IMR-90 (cell line): ENCODE measurements at places on chromosomes 3 and 15. TPM values are rescaled to one million over a fixed set of nuclear protein-coding genes. Genes with fewer than 3 reads are reported as not detected.

DNA sequence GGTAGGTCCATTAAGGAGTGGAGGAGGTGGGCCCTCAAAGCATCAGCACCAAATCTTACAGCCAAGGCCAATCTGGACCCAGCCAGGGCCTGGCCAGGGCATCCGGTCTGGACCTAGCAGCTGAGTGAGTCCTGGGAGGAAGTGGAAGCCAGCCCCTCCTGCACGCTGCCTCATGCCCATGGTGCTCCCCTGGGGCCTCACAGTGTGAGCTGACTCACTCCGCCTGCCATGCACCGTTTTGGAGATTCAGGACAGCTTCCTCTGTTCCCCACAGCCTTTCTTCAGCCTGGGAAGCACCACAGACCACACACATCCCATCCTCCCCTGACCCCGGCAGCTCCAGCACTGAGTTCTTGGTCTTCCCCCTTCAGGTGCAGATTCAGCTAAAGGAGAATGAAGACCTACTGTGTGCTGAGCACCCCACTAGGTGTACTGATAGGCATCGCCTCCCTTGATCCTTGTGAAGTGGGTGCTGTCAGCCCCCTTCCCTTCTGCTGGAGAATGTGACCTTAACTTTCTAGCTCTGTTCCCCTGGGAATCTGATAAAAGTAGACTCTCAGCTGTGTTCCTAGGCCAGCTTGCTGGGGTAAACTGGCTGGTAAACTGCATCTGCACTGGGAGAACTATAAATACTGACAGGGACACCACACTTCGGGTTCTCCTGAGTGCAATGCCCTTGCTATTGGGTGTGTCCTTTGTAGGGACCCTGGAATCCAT lies 36.8 kb upstream of the SEC13 start:
- DNase-seq = peak; percentile 95

DNA sequence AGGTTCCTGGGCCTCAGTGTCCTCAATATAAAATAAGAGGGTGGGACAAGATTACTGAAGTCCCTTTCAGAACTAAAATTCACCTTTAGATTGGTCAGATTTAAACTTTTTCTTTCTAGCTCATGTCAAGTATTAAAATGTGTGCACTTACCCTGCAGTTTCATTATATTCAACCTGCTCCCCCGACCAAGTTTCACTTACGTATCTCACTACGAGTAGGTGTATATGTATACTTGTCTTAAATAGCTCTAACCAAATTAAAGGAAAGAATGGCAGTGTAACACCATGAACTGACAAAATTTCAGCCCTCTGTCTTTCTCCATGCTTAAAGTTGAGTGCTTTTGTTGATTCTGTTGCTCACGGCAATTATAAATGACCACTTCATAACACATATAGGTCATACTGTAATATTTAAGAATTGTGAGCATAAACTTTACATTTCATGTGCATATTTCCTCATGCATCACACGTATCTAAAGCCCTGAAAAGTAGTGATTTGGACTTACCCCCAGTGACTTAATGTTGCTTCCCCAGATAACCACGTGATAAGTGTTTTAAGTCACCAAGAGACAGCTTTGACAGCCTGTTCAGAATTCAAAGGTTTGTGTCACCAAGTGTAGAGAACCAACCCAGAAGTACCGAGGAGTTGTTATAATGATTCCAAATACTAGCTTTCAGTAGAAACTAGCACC lies 70.0 kb downstream of the PGPEP1L start:
- DNase-seq = no peak

DNA sequence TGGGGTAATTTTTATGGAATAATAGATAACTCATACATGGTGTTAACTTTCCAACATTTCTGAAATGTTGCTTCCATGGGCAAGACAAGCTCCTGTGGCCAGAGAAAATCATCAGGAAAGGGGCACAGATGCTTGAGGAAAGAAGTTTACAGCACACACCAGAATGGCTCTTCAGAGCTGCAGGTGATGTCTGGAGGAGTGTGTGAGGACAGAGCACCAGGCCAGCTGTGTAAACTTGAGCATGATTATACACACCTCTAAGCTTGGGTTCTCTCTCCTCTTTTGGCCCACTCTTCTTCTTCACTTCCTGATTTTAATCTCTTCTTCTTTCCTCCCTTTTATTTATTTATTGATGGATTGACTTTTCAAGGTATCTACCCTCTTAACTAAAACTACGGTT lies 676.0 kb downstream of the GRM7 start:
- no peak for DNase-seq

GRCh38 chr3:141876381-141876890 lies at the start of gene ATP1B3:
Gene ATP1B3 (plus strand): TSS chr3:141876643. CDS start chr3:141876802, 159 bp downstream.
- peak; percentile 78 for DNase-seq

DNA sequence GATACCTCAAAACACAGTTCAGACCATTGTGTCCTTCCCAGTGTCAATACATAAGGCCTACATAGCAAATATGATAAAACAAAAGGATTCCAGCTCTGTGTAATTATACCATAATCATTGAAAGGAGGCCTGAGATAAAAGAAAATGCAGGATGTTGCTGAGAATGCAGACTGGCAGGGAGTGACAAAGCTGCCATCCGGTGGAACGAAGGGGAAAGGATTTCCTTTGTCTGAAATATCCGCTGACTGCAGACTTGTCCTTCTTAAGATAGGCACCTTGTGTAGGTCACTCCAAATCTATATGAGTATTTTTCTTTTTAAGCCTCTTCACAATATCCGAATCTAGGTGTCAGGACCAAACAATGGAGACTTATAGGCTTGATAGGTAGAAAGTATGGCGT lies 108.0 kb downstream of the KCNH8 start:
- DNase-seq = no peak

DNA sequence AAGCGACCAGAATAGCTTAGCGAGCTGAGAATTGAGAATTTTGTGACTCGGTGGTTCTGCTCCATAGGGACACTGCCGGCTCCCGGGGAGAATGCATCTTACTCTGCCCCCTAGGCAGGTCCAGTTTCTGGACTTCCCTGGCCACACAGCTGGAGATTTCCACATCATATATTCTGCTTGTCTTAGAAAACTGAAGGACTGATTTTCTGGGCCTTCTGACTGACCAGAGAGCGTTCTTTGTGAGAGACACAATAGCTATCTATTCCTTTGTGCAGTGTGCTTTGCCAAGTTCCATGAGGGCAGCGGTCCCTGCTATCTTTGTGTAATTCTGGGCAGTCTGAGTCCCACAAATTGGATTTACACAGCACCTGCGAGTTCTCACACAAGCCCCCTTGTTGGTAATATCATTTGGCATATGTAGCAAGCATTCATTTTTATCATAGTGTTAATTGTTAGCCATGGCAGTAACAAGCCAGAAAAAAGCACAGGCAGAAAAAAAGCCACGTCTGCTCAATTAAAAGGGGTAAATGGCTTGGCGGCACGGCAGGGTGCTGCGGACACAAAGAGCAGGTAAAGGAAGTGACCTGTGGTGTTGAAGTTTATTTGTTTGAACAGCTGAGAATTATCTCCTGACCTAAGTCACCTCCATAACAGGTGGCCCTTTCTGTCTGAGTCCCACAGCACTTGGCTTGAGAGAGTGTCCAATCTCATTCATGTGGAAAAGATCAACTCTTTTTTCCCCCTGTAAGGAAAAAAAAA lies 688.7 kb downstream of the TUSC7 start:
- no peak for DNase-seq

DNA sequence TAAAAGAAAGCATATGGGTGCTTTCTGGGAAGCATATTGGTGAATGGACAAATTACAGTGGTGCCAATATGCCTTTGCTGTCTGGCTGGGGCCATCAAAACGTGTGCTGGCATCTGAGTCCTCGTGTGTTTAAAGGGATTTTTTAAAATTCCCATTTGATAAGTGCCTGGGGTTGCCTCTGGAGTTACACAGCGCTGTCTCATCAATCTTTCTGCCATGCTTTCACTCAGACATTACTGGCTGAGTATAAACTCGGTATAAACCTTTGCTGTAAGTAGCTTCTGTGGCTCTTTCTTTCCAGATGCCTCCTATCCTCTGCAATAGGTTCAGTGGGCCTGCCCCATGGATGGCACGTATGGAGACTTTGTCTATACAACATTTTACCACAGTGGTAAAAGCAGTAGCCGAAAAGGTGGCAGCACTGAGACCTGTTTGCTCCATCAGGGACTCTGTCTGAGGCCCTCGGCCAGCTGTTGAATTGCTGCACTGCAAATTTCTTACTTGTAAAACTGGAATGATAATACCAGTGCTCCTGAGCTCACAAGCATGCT lies 195.5 kb downstream of the LPP start:
- no peak for DNase-seq

GRCh38 chr3:13301286-13301987 lies 118.7 kb downstream of the NUP210 start:
- DNase-seq = peak; percentile 68

The TUBGCP5 gene
- 19.4 and 20.0 TPM in 2 replicates for total RNA-seq

The CLDN18 gene
- total RNA-seq = not detected in 2 replicates

The TBC1D21 gene
- total RNA-seq = not detected in 2 replicates

The NANOGP8 gene
- not detected in 2 replicates for total RNA-seq

The BCL6 gene
- 21.4 and 22.6 TPM in 2 replicates for total RNA-seq

The RBMS3 gene
- total RNA-seq = 110 and 127 TPM in 2 replicates

The REC114 gene
- not detected in 2 replicates for total RNA-seq

The RTP1 gene
- total RNA-seq = not detected in 2 replicates

The MCF2L2 gene
- under 0.01 TPM in 1 of 2 replicates, not detected in the other for total RNA-seq
